NCI-H1930 (cell line): ENCODE measurements at places on chromosomes 7 and 10.

GRCh38 chr7:82605247-82605864 lies 161.8 kb upstream of the CACNA2D1 start:
- DNase-seq = peak; percentile 27

- no peak for DNase-seq
These were observed 74.1 kb upstream of the PARD3 start for GRCh38 chr10:34889004-34889869.

- no peak for DNase-seq
These were observed 2.2 kb downstream of the SDHAF3 start for GRCh38 chr7:97119747-97120146.

DNA sequence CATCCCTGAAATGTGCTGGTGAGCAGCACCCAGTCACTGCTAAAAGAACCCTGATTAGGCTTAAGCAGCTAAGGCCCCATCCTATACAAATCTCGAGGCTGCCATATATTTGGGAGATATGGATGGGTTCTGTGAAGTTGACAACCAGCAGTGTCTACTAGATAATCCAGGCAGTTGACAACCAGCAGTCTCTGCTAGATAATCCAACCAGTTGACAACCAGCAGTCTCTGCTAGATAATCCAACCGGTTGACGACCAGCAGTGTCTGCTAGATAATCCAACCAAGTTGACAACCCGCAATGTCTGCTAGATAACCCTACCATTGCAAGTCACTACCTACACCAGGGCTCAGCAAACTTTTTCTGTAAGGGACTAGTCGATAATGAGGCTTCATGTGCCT lies 58.3 kb upstream of the KDM7A start:
- DNase-seq = no peak

DNA sequence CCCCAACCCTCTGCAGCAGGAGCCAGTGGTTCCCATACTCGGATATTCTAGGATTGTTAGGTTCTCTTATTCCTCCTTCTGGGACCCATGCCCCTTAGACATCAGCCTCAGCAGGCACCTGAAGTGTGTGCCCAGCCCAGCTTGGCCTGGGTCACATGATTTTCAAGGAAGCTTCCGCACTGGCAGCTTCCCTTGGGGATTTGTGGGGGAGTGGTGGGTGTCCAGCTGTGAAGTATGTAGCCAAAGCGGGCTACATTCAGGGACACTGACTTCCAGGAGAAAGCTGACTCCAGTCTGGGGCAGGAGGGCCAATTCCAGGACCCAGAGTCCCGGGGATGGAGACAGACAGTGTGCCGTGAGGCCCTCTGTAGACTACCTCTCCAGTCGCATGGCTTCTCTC lies 1.3 kb downstream of the LDB1 start:
- DNase-seq = no peak

- DNase-seq = peak; percentile 84
These were observed at the start of gene HEPACAM2 for GRCh38 chr7:93226310-93226709. Gene HEPACAM2 (minus strand): TSS chr7:93226469.

- DNase-seq = no peak
These were observed 86.2 kb downstream of the SLC16A9 start for GRCh38 chr10:59623133-59624121.

GRCh38 chr7:28976022-28976421 lies 17.9 kb upstream of the TRIL start:
- DNase-seq = no peak

- DNase-seq = no peak
These were observed 283.8 kb downstream of the GATA3 start for GRCh38 chr10:8338177-8338766.

DNA sequence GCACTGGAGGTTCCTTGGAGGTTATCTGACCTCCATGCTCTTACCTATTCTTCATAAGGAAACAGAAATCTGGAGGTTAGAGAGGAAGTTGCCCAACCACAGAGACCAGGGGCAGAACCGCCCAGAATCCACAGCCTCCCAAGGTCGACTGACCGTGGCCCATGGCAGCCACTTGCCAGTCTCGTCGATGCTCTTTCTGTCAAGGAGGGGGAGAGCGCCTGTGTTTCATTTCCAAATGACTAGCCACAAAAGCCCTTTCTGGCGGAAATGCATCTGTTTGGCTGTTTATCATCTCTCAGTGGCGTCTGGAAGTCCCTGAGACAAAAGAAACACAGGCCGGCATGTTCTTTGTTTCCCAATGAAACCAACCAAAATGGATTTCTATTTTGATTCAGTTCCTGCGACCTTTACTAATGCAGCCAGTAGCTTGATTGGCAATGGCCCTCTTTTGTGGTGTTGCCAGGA lies 2.9 kb downstream of the RAMP3 start:
- no peak for DNase-seq

GRCh38 chr7:142418326-142418725 lies 160.5 kb upstream of the PRSS58 start:
- DNase-seq = no peak

DNA sequence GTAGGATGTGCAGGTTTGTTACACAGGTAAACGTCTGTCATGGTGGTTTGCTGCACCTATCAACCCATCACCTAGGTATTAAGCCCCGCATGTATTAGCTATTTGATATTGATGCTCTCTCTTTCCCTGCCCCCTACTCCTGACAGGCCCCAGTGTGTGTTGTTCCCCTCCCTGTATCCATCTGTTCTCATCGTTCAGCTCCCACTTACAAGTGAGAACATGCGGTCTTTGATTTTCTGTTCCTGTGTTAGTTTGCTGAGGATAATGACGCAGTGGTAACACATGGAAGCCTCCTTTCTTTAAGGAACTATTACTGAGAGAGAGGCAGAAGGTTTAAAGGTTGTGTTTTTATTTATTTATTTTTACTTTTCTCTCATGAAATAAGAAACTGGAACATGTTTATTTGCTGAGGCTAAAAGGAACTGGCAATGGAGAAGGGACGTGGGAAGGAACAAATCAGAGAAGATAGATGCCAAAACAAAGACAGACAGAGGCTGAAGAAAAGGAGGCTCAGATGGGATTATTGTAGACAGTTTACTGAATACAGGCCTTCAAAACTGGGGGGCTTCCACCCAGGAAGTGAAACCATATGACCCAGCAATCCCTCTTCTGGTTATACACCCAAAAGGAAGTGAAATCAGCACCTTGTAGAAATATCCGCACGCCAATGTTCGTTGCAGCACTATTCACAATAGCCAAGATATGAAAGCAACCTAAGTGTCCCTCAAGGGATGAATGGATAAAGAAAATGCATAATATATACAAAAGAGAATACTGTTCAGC lies 556.3 kb downstream of the GRM8 start:
- no peak for DNase-seq

DNA sequence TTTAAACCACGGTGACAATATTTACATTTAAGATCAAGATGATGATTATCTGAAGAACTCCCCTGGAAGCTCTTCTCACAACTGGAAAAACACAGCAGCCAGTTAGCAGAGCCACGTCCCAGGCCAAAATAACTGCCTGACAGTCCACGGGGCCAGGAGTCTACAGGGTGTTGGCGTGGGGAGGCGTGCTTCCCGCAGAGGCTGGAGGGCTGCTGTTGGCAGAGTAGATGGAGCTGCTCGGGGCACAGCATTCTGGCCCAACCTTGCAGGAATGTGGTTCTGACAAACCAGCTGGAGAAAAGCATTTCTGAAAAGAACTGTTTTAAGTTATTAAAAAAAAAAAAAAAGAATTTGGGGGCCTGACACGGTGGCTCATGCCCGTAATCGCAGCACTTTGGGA lies 177.9 kb downstream of the EBF3 start:
- DNase-seq = no peak

GRCh38 chr7:23333671-23334246 lies 34.6 kb downstream of the MALSU1 start:
- no peak for DNase-seq

DNA sequence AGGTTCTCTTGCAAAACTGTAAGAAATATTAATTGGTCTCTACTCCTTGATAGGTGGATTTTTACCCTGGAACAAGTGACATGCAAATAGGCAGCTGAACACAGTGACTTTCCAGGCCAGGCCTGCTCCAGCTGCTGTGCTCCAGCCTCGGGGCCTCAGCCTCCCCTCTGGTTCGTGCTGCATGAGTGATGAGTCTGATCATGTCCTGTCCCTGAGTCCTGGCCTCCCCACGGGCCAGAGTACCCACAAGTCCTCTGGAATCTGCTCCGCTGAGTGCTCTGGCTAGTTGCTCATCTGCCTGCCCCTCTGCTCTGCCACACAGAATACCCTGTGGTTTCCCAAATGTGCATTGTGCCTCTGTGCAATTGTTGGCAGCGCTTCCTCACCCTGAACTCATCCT lies 80.1 kb upstream of the PDZD8 start:
- DNase-seq = no peak

DNA sequence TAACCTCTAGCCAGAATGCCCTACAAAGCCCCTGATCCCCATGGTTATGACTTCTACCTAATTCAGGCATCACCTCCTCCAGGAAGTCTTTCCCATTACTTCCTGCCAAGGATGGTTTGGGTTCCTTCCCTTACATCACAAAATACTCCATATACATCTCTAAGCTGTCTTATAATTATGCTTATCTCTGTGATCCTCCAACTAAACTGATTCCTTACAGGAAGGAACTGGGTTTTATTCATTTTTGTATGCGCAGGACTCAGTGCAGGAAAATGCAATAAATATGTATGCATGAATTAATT lies 41.3 kb downstream of the PIP4K2A start:
- DNase-seq = no peak

GRCh38 chr7:88566162-88566729 lies 193.3 kb upstream of the ZNF804B start:
- no peak for DNase-seq

DNA sequence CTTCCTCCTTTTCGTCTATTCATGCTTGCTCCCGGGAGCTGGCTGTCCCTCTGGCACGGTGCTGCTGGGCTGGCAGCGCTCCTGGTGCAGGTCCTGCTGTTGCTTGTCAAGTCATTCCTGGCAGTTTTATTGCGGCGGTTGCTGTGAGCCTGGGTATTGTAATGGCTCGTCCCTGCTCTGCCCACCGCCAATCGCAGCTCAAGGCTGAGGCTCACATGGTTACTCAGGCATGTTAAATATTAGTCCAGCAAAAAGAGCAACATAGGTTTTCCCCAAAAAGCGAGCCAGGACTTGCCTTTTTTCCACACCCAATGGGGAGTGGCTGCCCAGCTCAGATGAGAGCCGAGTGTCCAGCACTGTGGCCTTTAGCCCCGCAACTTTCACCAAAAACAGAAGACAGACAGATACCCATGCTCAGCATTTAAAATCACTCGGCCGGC lies 492.9 kb upstream of the FOXK1 start:
- DNase-seq = no peak

- DNase-seq = no peak
These were observed 19.0 kb upstream of the TSPAN12 start for GRCh38 chr7:120876922-120877321.

GRCh38 chr10:127254276-127254675 lies 57.9 kb upstream of the INSYN2A start:
- DNase-seq = no peak

DNA sequence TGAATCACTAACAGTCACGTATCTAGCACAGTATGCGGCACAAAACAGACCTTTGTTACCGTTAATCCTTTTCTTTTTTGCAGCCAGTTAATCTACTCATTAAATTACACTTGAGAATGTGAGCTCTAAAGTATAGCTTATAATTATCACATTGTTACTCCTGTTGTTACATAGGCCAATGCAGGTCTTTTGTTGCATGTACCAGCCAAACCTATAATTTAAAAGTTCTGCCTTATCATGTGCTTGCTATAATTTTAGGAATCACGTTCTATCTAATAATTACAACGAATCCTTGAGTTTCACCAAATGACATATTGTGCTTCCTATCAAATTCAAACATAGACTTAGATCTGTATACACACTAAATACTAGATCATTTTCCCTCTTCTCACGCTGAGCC lies 245.1 kb downstream of the DGKI start:
- DNase-seq = no peak

GRCh38 chr10:43854007-43854406 lies 205.3 kb upstream of the ZNF32 start:
- DNase-seq = no peak

- no peak for DNase-seq
These were observed 20.4 kb upstream of the FAM3C start for GRCh38 chr7:121416533-121416932.

DNA sequence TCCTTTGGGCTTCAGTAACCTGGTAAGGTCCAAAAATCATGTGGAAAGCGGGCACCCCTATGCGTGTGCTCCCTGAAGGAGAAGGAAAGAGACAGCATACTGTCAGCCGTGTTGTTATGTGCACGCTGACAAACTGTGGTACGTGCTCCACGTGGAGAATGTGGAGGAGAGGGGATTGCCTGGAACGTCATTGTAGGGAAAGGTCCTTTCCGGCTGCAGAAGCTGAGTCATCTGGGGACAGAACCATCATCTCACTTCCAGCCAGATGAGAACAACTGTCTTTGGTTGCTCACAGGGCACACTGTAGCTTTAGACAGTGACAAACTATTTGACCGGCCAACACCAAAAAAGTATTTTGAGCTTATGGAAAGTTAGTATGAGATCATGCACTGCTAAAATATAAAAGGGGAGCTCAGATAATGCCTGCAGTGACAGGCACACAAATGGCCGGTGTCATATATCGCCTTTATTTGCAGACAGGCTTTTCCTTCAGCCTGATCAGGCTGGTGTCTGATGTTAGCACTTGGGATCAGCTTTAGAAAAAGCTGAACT lies 38.8 kb upstream of the GRB10 start:
- DNase-seq = no peak

- no peak for DNase-seq
These were observed 378.6 kb upstream of the CHRM2 start for GRCh38 chr7:136489808-136490207.

- DNase-seq = no peak
These were observed 2.8 kb upstream of the PUS7 start for GRCh38 chr7:105524840-105525239.

- peak; percentile 4 for DNase-seq
These were observed 340.9 kb upstream of the MEOX2 start for GRCh38 chr7:16027396-16027795.

DNA sequence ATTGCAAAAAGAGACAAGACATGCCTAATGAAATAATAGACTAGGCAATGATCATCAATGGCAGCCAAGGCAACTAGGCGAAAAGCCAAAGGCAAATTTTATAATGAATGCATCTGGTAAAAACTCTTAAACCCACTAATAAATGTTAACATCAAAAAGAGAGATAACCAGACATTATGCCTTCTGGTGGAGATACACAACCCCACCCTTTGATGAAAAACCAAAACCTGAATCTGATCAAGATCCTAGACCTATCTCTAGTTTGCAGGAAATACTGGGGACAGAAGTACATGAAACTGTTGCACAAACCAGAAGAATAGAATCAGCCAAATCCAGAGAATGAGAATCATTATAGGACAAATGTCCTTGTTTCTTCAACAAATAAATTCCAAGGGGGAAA lies 22.0 kb upstream of the GSAP start:
- DNase-seq = no peak

DNA sequence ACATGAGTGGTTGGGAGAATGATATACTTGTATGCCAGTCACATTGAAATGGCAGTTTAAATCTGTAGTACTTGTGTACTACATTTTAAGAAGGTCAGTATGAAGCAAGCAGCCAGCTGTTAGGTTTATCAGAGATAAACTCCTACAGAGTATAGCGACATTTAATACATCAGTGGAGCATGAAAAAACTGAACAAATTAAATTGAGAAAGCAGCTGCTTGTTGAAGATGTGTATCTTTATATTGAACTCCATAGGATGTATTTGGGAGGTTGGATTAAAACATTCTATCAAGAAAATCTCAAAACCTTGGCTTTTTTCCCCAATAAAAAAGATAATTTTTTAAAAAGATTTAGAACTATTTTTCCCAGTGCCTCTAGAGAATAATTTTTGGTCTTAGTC lies 47.8 kb downstream of the PHF14 start:
- DNase-seq = no peak

- no peak for DNase-seq
These were observed 241.7 kb downstream of the MAGI2 start for GRCh38 chr7:79211724-79212123.
